ENCODE measurements at places on chromosomes 4 and X. TPM values are rescaled to one million over a fixed set of nuclear protein-coding genes. Genes with fewer than 3 reads are reported as not detected.

- H3K36me3 ChIP-seq: no peaks in the 10 kb centered on the region
- no peaks in the 10 kb centered on the region for H3K4me1 ChIP-seq
- H3K27me3 ChIP-seq: no peaks in the 10 kb centered on the region
- H3K27ac ChIP-seq: no peak overlapping the region
- H3K4me3 ChIP-seq: no peak overlapping the region
Observed at GRCh38 chr4:142160509-142160908, 524.1 kb downstream of the IL15 start.

GRCh38 chrX:153773218-153773611 lies 7.6 kb upstream of the SRPK3 start:
- H3K36me3 ChIP-seq: no peaks in the 10 kb centered on the region
- H3K27me3 ChIP-seq: no peaks in the 10 kb centered on the region
- no peak for DNase-seq
- H3K4me3 ChIP-seq: no peak overlapping the region
- no peak overlapping the region for H3K27ac ChIP-seq

DNA sequence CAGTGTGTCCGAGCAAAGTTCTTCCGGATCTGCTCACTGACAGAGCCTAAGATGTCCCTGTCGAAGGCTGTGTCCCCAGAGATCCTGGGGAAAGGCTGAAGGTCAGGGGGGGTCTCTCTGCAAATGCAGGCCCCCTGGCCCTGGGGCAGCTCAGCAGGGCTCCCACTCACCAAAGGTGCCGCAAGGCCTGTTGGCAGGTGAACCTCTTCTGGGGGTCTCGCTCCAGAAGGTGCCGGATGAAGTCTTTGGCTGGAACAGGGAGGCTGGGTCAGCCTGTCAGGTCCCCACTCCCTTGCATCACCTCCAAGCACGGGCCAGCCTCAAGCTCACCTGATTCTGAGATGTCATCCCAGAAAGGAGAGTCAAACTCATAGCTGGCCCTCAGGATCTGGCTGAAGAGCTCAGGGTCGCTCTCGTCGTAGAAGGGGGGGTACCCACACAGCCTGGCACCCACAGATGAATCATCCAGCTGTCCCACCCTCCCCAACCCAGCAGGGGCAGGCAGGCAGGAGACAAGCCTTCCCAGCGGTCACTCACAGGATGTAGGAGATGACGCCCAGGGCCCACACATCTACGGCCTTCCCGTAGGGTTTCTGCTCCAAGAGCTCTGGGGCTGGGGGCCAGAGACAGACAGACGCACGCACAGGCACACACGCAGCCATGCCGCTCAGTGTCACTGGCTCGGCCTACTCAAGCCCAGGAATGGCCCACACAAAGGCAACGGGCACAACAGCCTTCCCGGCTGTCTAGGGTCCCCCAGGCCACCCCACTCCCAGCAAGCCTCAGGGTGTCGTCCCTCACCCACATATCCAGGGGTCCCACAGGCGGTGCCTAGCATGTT lies 2.6 kb downstream of the PNCK start:
- no peaks in the 10 kb centered on the region for H3K36me3 ChIP-seq
- 0 out of 2 replicates have a peak, but pooled peaks cover 4% of the 10 kb centered on the region for H3K27me3 ChIP-seq

DNA sequence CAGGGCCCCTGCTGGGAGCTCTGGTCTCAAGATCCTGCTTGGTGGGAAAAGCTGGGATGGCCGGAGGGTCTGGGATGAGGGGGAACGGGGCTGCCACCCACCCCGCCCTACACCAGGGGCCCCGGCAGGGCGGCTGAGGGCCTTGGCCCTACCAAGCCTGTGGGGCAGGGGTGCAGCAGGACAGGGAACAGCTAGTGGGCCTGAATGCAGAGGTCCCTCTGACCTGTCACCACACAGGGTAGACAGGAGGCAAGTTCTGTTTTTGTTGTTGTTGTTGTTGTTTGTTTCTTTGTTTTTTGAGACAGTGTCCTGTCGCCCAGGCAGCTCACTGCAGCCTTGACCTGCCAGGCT lies 332 bp upstream of the RENBP start:
- no peak for DNase-seq
- no peak overlapping the region for H3K27ac ChIP-seq
- no peak overlapping the region for H3K4me3 ChIP-seq
- peaks cover 15% of the 10 kb centered on the region for H3K36me3 ChIP-seq

GRCh38 chrX:109347632-109348031 lies 134.3 kb downstream of the GUCY2F start:
- DNase-seq: no peak
- peak overlapping the region; percentile 64 for H3K27ac ChIP-seq
- no peaks in the 10 kb centered on the region for H3K27me3 ChIP-seq
- H3K4me3 ChIP-seq: no peak overlapping the region

GRCh38 chrX:93673869-93674271 lies at the start of gene FAM133A:
TSS of gene FAM133A (plus strand) at chrX:93674206. CDS start at chrX:93709420, 35,214 bp downstream.
- H3K27ac ChIP-seq: no peak within 1 kb of the TSS
- H3K4me3 ChIP-seq: peak within 1 kb of the TSS; percentile 38
- no peaks in the 10 kb centered on the region for H3K36me3 ChIP-seq
- H3K4me1 ChIP-seq: no peaks in the 10 kb centered on the region
- DNase-seq: peak; percentile 26
- H3K27me3 ChIP-seq: no peaks in the 10 kb centered on the region

- H3K27me3 ChIP-seq: no peaks in the 10 kb centered on the region
- peak overlapping the region; percentile 67 for H3K27ac ChIP-seq
- peaks cover 48% of the 10 kb centered on the region for H3K4me1 ChIP-seq
- no peaks in the 10 kb centered on the region for H3K36me3 ChIP-seq
- no peak overlapping the region for H3K4me3 ChIP-seq
Observed at GRCh38 chr4:15234116-15234855, 193.5 kb upstream of the C1QTNF7 start.

DNA sequence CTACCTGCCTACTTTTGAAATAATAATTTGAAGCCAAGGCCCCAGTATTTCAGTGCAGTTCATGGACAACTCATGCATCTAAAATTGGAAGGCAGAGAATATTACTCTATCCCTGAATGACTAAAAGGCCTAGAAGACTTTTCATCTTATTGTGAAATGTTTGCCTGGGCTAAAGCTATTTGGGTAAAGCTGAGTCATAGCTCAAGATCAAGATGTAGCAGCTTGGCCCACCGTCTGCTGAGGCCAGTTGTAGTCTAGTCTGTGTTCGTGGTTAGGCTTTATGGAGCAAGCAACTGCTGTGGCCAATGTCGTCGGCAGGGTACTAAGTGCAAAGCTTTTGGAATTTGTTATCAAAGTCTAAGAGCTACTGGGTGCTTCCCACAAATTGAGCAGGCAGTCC lies 929.1 kb downstream of the RAB28 start:
- no peak for DNase-seq
- H3K4me1 ChIP-seq: no peaks in the 10 kb centered on the region
- no peak overlapping the region for H3K27ac ChIP-seq
- H3K4me3 ChIP-seq: no peak overlapping the region
- no peaks in the 10 kb centered on the region for H3K27me3 ChIP-seq
- H3K36me3 ChIP-seq: no peaks in the 10 kb centered on the region

HEPH gene
- 5.8 TPM for total RNA-seq

DNA sequence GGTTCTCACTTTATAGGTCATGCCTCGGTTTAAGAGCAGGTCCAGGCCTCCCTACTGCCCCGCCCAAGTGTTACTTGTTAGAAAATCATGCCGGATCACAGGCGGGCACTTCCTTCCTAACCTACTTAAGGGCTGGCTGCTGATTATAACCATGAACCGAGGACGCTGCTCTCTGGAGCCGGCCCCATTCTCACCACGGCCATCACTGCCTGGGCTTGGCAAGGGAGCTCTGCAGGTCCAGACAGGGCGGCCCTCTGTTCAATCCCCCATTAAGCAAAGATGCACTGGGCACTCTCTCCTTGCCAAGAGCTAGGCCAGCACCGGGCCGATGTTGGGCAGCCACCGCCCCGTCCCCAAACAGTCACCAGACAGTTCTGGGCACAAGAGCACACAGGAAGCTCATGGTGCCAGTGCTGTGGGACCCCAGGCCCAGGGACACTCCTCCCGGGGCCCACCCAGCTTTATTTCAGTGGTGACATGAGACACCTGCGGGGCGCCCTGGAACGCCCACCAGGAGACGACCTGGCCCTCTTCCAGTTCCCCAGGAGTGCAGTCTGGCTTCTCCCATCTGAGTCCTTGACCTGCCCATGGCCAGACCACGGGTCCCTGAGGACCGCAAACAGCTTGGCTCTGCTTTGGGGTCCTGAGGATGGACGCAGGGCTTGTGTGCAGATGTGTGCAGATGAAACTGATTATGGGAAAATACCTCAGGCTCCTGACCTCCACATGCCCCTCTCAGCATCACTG lies 44.0 kb downstream of the ABLIM2 start:
- no peaks in the 10 kb centered on the region for H3K4me1 ChIP-seq
- H3K36me3 ChIP-seq: no peaks in the 10 kb centered on the region
- DNase-seq: no peak

CITED1 gene
- total RNA-seq: 3.8 TPM

- DNase-seq: peak; percentile 68
- peaks cover 32% of the 10 kb centered on the region for H3K4me1 ChIP-seq
- no peaks in the 10 kb centered on the region for H3K36me3 ChIP-seq
- H3K27me3 ChIP-seq: no peaks in the 10 kb centered on the region
- H3K4me3 ChIP-seq: no peak overlapping the region
Observed at GRCh38 chr4:140238351-140239056, 84.5 kb upstream of the MAML3 start.

DNA sequence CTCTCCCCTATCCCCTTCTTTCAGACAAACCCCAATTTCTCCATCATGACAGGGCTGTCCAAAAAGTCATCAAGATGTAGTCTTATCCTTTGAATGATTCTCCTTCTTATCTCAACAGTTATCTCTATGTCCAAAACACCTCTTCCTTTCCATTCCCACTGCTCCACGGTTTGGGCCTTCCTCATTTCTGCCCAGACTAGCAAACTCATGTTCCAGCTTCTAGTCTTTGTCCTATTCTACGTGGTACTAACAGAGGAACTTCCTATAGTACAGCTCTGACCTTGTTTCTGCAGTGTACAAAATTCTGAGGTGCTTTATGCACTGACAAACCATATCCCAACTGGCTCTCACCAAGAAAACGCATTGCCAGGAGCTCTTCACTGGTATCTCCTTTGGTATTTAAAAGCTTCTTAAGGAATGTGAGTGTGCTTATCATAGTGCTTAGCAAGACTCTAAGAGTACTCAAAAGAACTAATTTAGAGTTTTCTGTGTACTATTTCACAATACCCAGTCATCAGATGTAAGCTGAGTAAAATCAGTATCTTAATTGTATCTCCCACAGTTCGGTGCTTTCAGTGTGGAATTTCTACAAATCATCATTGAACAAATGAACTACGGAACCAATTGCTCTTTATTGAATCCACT lies 65.5 kb downstream of the MAML3 start:
- H3K27me3 ChIP-seq: no peaks in the 10 kb centered on the region
- DNase-seq: no peak
- peak overlapping the region; percentile 93 for H3K27ac ChIP-seq
- peaks cover 80% of the 10 kb centered on the region for H3K4me1 ChIP-seq

GRCh38 chrX:72125331-72126047 lies 6.2 kb downstream of the RTL5 start:
- no peak for DNase-seq
- H3K27me3 ChIP-seq: no peaks in the 10 kb centered on the region
- no peak overlapping the region for H3K27ac ChIP-seq
- peaks cover 39% of the 10 kb centered on the region for H3K4me1 ChIP-seq
- no peaks in the 10 kb centered on the region for H3K36me3 ChIP-seq

Measured in SJSA1 (cell line).